ENCODE measurements at places on chromosomes 7 and 10.

DNA sequence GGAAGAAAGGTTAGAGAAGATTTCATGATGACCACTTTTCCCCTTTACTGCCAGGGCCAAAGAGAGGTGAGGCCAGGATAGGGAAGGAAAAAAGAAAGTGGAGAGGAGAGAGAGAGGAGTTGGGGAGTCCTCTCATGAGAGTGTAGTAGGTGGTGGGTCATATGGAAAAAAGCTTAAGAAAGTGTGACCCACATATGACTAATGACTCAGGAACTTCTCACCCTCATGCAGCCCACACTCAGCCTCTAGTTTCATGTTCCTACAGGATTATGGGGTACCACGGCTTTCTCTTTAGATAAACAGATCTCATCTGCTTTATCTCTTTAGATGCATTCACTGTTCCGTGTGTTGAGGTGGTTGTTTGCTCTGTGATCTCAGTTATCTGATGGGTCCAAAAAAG, 462.5 kb upstream of the IGFBP3 start:
- DNase-seq: no peak
- H3K4me3 ChIP-seq: no peak overlapping the region
- H3K27me3 ChIP-seq: no peaks in the 10 kb centered on the region
- no peak overlapping the region for H3K27ac ChIP-seq
- no peaks in the 10 kb centered on the region for H3K36me3 ChIP-seq

- no peaks in the 10 kb centered on the region for H3K36me3 ChIP-seq
- H3K4me1 ChIP-seq: no peaks in the 10 kb centered on the region
- no peak for DNase-seq
- no peak overlapping the region for H3K4me3 ChIP-seq
- no peak overlapping the region for H3K27ac ChIP-seq
Observed at GRCh38 chr7:82204694-82205093, 238.9 kb downstream of the CACNA2D1 start.

DNA sequence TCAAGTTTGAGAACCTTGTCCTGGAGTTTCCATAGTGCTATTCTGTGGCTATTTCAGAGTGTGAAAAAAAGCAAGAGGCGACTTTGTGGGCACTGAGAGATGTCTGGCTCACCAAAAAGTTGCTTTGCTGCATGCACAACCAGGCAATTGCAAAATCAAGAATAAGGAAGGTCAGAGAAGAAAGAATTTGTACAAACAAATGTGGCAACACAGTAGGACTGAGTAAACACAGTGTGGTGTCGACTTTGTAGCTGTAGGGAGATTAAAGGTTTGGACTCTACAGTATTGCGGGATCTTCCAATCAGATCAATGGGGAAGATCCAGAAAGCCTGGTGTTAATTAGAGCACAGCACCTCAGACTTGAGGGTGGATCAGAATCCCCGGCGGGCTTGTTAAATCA, 88.1 kb upstream of the PLPP4 start:
- no peaks in the 10 kb centered on the region for H3K27me3 ChIP-seq
- no peaks in the 10 kb centered on the region for H3K36me3 ChIP-seq
- no peak for DNase-seq
- H3K4me1 ChIP-seq: no peaks in the 10 kb centered on the region
- no peak overlapping the region for H3K4me3 ChIP-seq
- H3K27ac ChIP-seq: no peak overlapping the region

- H3K4me1 ChIP-seq: no peaks in the 10 kb centered on the region
- H3K27ac ChIP-seq: no peak overlapping the region
- no peak overlapping the region for H3K4me3 ChIP-seq
- no peaks in the 10 kb centered on the region for H3K36me3 ChIP-seq
Observed at GRCh38 chr7:34501156-34501555, 156.9 kb upstream of the NPSR1 start.

DNA sequence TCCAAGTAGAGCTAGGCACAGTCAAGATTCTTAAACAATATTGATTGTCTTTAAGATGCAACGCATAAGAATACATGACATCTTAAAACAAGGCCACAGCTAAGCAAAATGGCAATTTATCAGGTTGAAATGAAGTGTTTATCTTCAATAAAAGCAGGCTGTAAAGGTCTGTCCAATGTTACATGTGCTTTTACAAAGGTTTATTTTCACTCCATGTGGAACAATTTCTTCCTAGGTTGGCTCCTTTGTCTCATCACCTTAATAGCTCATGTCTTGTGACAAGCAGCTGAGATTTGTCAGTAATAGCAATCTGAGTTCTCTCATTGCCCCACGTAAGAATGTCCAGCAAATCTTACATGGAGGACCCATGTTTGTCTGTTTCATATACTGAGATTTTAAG, 437.6 kb downstream of the GPAM start:
- H3K4me3 ChIP-seq: no peak overlapping the region
- H3K4me1 ChIP-seq: no peaks in the 10 kb centered on the region
- H3K27ac ChIP-seq: no peak overlapping the region
- no peak for DNase-seq
- no peaks in the 10 kb centered on the region for H3K36me3 ChIP-seq
- H3K27me3 ChIP-seq: no peaks in the 10 kb centered on the region

DNA sequence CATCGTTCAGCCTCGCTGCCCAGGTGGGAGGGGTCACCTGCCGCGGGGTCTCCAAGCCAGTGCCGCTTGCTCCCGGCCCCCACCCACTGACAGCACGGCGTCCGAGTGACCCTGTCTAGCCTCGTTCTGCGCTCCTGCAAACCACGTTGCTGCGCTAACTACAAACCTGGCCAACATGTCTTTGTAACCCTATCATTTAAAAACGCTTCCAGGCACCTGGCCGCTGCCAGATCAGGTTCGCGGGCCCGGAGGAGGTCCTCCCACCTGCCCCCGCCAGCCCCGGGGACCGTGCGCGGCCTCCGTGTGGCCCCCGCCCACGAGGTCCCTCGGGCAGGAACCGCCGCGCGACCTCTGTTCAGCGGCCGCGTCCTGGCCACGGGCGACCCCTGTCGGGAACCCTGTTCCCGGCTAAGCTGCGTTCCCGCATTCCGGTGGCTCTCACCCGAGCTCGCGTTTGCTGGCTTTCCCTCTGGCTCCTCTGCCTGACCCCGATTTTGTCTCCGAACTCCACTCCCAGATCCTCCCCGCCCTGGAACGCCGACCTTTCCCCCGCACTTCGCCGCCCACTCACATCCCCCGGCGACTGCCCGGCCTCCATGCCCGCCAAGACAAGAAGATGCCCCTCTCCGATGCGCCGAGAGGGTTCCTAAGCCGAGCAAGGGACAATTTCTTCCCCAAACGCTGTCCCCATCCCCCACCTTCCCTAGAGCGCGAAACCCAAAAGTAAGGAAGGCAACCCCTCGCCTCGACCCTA, 2.4 kb downstream of the SFMBT2 start:
- peak overlapping the region; percentile 49 for H3K4me3 ChIP-seq
- no peak for DNase-seq
- no peaks in the 10 kb centered on the region for H3K36me3 ChIP-seq
- H3K27me3 ChIP-seq: peaks cover 15% of the 10 kb centered on the region
